ENCODE measurements at places on chromosomes 4 and X. TPM values are rescaled to one million over a fixed set of nuclear protein-coding genes. Genes with fewer than 3 reads are reported as not detected.

Gene PCDH19
- 0.04 TPM for polyA plus RNA-seq

GRCh38 chrX:130170752-130171445 lies 863 bp upstream of the RAB33A start:
- peak; percentile 56 for DNase-seq

DNA sequence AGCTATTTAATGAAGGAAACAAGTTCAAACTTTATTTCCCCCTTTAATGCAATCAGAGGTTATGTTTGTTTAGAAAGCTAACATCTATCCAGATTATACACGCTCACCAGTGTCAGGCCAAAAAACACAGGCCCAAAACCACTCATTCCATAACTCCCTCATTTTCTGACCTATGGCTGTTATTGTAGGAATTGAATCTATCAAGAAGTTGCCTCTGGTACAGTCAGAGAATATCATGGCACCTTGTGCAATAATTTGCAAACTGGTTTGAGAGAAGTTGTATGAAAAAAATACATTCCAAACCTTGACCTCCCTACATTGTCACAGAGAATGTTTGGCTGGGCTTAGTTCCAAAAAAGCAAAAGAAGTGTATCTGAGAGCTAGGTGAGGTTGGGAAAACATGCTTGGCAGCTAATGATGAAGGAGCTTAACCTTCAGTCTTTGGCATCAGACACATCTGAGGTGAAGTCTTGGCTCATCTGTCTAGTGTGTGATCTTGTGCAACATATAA lies 591.0 kb downstream of the ANKRD50 start:
- DNase-seq = no peak

DNA sequence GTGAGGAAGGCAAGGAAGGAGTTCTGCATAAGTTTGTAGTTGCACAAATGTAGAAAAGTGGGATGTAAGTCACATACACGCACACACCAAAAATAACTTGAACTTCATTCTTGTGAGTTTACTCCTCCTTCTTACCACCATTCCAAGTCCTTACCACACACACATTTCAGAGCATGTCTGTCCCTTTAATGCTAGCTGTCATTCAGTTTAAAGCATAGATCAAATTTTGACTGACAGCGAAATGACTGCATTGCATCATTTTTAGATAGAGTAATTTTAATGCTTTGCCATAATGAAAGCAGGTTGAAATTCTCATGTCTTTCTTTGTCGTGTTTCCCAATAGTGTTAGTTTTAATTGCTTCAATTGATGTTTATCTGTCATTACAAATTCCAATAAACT lies 629.6 kb upstream of the HTR2C start:
- DNase-seq = no peak

DNA sequence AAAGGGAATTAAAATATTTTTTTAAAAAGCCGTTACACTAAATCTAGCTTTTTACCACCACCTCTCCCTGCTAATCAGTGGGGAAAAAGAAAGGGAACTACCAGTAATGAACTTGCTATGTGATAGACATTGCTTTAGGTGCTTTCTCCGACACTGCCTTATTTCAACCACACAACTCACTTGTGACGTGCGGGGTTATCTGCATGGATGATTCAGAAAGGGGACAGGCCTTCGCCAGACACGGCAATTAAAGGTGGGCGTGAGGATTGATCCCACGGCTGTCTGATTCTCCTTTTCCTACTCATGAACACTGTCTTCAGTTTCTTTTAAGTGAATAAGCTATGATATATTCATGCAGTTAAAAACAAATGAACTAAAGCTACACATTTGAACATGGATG lies 882 bp upstream of the CXCR3 start:
- peak; percentile 50 for DNase-seq
